ENCODE measurements at places on chromosomes 2 and 18.

DNA sequence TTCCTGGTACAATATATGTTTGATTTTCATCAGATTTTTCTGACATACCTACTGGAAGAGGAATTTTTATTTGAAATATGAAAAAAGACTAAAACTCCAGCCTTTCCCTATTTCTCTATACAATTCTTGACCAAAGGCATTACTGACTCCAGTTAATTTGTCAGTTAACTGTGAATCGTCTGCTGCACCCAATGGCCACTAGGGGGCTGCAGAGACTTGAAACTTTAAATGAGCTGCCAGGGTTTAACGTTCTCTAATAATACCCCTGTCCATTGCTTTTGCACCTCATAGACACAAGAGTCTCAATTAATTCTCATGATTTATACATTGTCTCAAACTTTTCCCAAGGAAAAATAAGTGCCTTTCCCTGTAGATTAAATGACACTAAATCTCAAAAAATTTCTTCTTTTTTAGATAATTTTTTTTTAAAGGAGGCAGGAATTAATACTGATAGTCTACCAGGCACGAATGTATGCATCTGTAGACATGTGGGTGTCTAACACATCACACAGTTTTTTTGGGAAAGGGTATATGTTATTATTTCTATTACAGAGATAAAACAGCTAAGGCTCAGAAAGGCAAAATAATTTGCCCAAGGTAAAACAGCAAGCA, 1.8 kb upstream of the ALK start:
- peak; percentile 30 for DNase-seq

GRCh38 chr2:146135245-146135644, 1615.3 kb upstream of the ZEB2 start:
- DNase-seq: no peak

DNA sequence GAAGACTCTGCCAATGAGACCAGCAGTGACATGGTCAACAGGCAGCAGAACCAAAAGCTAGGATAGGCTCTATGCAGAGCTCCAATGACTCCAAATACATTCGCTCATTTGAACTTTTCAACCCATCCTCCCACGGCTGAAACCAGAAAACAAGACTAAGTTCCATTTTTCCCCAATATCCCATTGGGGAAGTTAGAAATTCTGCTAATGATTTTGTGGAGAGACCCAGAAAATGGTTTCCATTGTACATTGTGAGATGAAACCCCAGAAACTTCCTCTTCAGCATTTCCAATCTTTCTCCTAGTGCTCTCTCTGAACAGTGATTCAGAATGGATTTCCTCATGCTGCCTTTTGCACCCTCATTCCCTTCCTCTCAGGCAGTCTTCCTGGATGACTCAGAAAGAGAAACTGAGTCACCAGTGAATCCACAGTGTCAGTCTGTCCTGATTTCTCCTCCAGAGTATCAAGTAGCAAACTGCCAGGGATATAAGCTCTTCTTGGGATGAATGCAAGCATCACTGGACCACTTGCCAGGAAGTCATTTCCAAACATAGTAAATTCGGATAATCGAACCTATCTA, 467.7 kb upstream of the ID2 start:
- DNase-seq: no peak

DNA sequence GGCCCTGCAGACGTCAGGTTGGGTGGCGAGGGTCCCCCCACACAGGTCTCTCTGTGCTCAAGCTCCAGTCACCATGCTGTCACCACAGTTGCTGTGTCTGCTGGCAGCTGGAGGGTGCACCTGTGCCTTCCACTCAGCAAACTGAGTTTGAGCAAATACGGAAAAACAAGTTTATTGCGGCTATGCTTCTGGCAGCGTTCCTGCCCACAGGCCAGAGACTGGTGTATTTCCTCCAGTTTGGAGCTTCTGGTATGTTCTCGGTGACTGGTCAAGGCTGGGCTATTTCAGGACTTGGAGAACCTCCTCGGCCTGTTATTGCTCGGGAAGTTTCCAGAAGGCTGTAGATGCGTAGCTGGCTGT, 132.6 kb downstream of the SEPTIN10 start:
- no peak for DNase-seq

DNA sequence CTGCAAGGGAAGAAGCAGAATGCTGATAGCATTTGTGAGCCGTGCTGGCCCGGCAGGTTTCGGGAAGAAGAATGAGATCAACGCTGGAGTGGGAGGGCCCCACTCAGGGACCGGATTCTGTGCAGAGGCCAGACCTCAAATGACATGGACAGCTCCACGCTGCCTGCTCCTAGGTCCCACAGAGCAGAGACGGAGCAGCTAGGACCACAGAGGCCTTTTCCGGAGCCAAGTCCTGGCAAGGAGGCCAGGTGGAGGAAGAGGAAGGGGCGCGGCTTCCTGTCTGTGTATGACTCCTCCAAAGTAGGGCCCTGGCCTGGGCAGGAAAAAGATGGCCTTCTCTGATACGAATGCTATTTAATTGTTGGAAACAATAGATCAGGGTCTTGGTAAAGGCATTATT, 139.9 kb downstream of the LRRC30 start:
- DNase-seq: no peak

- no peak for DNase-seq
These were observed 4.4 kb downstream of the TEX44 start for GRCh38 chr2:231597014-231597611.

- no peak for DNase-seq
These were observed 2.2 kb upstream of the SERPINB12 start for GRCh38 chr18:63539904-63540510.

GRCh38 chr2:127413782-127414637, 4.2 kb upstream of the PROC start:
- DNase-seq: no peak

DNA sequence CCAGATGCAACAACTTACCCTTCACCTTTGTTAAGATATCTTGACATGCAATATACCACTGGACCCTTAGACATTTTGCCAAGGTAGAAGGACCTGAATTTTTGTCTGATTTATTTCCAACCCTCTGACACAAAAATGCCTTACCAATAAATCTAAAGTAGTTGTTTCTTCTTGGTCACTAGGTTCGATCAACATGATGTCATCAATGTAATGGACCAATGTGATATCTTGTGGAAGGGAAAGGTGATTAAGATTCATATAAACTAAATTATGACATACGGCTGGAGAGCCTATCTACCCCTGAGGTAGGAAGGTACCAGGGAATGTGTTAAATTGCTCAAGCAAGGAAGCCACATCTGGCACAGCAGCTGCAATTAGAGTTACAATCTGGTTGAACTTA, 67.7 kb upstream of the SERPINE2 start:
- DNase-seq: no peak

DNA sequence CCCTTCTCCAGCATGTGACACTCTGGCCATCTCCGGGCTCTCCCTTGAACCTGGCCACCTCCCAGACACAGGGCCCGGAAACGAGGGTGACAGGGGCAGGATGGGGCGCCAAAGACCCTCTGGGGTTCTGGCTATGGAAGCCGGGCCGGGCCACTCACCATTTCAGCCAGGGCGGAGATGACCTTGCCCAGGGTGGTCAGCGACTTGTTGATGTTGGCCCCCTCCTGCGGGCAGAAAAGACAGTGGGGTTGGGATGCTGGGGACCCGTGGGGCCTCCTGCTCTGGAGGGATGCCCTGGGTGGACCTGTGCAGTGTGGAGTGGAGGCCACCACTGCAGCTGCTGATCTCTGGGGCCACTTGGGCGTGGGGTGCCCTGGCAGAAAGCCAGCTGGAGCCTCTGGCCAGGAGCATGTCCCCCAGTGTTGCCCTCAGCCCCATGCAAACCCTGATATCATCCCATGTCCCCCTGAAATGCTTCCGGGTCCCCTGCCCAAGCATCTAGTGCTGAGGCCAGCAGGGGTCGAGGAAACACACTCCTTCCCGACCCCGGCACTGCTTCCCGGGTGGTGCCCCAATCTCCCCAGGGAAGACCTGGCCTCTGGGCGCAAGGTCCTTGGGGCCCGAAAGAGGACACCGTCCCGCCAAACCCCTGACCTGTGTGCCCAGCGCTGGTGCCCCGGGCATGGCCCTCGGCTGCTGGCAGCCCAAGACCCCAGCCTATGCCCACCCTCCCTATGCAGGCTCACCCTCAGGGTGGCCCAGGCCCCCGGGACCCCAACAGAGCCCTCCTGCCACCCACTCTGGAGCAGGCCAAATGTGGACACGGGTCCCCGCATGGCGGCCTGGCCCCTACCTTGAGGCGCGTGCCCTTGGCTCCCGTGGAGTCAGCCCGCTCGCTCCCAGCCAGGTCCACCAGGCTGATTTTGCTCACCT, 36.9 kb downstream of the KIF1A start:
- no peak for DNase-seq

GRCh38 chr2:67707896-67708295, 310.8 kb downstream of the ETAA1 start:
- DNase-seq: no peak

DNA sequence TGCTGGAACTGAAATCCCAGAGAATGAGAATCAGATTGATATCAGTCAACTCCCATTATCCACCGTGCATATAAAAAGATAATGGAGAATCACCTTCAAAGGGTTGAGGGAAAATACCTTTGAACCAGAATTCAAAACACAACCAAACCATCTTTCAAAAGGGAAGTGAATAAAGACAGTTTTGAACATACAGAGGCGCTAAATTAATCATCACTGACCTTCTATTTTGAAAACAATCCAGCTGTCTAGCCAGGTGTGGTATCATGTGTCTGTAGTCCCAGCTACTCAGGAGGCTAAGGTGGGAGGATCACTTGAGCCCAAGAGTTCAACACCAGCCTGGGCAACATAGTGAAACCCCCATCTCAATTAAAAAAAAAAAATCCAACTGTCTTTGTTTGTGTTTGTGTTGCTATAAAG, 63.6 kb downstream of the TRABD2A start:
- DNase-seq: no peak
